ENCODE measurements at places on chromosomes 2 and 18.

DNA sequence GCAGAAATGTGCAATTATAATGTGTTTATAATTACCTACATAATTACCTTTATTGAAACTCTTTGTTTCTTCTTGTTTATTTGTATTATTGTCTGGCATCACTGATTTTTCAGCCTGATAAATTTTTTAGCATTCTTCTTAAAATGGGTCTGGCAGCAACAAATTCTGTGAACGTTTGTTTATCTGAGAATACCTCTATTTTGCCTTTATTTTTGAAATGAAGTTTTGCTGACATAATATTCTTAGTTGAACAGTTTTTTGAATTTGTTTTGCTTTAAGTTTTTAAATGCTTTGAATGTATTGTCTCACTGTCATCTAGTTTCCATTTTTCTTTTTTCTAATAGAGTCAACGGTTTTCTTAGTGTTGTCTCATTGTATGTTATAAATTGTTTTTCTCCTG lies 1152.0 kb upstream of the CDH2 start:
- DNase-seq = no peak

- DNase-seq = no peak
Measured at GRCh38 chr2:239468491-239469105, 67.8 kb upstream of the HDAC4 start.

DNA sequence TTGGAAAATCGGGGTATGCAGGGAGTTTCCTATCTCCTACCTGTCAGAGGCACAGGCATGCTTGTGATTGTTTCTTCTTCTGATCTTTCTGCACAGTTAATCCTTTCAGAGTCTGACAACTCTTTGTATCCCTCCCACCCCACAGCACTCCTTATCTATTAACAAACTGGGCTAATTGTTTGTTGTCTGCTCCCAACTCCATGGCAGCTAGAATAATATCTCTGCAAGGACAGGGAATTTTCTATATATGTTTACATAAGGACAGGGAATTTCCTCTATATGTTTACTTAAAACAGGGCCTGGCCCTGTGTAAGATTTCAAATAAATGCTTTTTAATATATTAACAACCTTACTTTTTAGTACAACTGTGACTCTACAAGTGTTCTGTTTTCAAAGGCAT lies 36.0 kb upstream of the VRK2 start:
- no peak for DNase-seq

DNA sequence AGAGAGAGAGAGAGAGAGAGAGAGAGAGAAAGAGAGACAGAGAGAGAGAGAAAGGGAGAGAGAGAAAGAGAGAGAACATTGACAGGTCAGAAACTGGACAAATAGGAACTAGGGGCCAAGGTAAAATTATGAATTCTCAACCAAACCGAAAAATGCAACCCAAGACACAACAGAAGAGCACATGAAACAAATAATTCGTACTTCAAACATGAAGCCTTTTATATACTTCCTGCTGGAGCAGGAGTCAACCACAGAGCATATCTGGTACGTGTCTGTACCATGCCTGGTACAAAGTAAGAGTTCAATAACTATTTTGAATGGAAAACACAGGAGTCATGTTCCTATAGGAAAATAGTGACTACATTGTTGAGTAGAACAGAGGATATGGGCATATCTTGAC lies 6.5 kb upstream of the VPS54 start:
- no peak for DNase-seq

- no peak for DNase-seq
Measured at GRCh38 chr2:216606551-216607276, 26.5 kb upstream of the IGFBP2 start.

DNA sequence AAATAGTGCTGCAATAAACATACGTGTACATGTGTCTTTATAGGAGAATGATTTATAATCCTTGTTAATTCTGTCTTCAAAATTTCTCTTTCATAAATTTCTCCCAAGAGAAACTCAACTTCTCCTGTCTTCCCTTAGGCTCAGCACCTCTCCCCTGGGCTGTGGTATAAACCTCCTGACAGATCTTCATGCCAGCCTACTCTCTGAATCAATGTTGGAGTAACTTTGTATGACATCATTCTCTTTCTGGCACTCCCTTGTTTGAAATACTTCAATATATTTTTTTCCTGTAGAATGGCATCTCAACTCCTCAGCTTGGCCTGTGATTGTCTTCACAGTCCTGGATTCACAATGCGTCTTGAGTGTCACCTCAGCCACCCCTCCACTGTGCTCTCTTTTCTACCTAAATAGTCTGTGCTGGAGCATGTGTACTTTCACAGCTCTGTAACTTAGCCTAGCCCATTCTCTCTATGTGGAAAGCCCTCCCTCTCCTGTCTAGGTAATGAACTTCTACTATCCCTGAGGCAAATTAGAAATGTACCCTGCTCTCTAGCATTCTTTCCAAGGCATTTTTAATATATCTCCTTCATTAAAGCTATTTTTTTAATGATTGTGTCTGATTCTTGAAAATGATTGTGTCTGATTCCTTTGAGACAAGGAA lies 649.9 kb upstream of the FANCL start:
- DNase-seq = no peak

DNA sequence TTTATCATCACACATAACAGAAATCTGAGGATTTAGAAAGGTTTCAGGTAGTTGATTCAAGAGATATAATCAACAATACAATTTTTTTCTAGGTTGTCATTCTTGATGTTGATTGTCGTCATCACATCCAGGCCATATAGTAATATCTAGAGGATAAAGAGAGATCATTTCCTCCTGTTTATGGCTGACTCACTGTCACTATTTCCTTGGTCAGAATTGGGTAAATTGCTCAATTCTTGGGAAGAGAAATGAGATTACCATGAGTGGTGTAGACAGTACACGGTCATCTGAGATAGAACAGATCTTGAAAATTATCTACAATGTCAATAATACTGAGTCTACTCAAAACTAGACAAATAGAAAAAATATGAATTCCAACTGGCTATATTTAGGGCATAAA lies 78.8 kb downstream of the ZNF804A start:
- no peak for DNase-seq

GRCh38 chr2:85589982-85590791 lies 5.4 kb upstream of the RNF181 start:
- peak; percentile 100 for DNase-seq

GRCh38 chr2:205367331-205367935 lies 314.9 kb upstream of the NRP2 start:
- DNase-seq = no peak

DNA sequence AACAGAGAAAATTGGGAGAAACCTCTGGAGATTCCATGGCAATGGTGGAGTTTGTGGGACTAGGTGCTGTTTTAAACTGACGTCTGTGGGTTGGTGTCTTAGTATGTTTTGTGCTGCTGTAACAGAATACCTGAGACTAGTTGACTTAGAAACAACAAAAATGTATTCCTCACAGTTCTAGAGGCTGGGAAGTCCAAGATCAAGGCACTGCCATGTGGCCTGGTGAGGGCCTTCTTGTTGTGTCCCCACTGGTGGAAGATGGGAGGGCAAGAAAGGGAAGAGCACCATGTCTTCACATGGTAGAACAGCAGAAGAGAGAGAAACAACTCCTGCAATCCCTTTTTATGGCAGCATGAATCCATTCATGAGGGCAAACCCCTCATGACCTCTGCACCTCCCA lies 6.8 kb upstream of the ZC3H6 start:
- DNase-seq = no peak

GRCh38 chr2:173555833-173556232 lies 201.2 kb downstream of the CDCA7 start:
- peak; percentile 39 for DNase-seq

DNA sequence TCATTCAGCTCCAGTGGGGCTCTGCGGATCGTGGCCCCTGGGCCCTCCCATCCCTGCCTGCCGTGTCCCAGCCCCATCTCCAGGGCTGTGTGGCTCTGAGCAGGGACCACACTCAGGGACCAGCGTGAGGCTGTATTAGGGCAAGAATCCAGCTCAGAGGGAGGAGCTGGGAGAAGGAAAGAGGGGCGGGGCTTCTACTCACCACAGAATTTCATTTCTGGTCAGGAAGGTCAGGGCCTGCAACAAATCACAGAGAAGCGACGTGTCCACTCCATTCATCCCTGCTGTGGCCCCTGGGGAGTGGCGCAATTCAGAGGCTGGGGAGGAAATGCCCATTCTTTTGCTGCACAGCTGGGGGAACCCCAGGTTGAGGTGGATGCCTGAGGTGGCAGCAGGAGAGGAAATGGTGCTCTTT lies 828 bp downstream of the CIB4 start:
- no peak for DNase-seq

GRCh38 chr18:3761266-3761665 lies 311.3 kb downstream of the TGIF1 start:
- DNase-seq = no peak

DNA sequence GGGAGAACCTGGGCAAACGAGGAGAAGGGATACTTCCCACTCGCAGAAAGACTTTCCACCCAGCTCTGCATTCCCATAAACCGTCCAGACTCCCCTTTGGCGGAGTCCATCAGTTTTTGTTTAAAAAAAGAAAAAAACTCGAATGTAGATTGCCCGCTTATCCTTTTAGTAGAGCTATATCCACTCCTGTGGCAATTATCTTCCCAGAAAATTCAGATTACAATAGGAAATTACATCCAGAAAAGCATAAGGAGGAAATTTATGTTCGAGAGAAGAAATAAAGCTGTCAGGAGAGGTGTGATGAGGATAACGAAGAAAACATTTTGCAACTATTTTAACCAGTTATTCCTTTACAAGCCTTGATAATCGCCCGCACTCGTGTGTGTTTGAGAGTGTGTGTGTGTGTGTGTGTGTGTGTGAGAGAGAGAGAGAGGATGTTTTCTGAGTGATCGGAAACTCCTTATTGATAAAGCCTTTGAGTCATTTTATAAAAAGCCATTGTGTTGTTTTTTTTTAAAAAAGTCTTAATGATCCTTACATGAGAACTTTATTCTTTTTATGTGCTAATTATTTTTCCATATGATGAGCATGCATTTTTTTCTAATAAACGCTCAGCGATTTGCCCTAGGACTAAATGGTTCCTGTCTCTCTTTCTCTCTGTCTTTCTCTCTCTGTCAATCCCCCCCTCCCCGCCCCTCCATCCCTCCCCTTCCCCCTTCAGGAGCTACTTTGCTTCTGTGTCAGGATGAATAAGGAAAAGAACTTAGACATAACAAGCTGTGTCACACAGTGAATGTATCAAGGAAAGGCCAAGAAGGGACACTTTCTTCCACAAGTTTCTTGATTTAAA lies 1.1 kb upstream of the PPP3R1 start:
- no peak for DNase-seq

DNA sequence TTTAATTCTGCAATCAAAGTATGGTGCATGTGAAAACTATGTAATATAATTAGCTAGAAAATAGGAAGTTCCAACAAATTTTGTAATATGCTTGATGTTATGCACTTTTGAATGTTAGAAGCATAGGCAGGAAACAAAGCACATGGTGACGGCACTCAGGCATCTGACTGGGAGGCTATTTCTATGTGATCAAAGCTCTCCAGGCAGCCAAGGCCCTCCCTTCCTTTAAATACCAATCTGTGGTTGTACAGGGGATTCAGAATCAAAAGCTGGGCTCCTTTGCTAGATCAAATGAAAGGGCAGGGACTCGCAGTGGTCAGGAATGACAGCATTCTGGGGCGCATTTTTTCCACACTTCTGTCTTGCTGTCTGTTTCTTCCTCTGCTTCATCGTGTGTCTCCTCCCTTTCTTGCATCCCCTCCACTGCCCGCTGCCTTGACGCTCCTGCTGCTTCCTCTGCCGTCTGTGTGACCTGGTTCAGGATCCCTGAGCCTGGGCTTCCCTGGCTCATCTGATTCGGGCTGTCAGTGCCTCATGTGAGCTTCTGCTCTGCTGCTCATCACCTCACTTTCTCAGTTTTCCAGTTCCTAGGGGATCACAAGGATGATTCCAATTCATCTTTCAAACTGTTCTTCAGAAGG lies 30.9 kb downstream of the TMEM182 start:
- DNase-seq = no peak

DNA sequence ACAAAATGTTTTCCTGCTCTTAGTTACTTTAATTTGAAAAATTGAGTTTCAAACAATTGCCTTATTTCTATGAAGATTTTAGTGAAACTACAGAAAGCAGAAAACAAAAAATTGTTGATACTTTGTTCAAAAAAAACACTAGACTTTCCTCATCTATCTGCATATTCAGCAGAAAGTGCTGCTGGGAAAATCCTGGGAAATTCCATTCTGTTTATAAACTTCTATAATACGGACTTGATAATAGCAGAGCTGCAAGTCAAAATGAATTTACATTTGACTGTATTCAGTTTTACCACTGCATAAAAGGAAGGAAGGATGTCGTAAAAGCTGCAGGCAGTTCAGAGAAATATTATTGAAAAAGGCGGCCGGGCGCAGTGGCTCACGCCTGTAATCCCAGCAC lies 24.9 kb upstream of the ERICH2 start:
- no peak for DNase-seq

- no peak for DNase-seq
Measured at GRCh38 chr2:80007777-80008503, 296.6 kb downstream of the LRRTM1 start.

DNA sequence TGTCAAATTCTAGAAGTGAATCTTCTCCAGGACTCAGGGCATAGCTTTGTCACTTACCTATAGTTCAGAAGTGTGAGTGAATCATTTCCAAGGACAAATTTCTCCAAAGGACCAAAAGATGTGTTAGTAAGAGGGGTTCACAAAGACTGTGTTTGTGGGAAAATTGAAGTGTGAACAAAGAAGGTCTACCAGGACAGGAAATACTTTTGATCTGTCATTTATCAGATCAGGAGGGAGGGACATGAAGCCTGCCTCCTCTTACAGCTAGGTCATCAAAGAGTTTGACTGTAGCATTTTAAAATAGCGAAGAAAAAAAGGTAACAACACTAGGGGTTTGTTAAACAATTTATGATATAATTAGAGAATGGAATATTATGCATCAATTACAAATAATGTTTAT lies 2.0 kb upstream of the CD28 start:
- DNase-seq = no peak

GRCh38 chr2:144559681-144560080 lies 39.8 kb upstream of the ZEB2 start:
- no peak for DNase-seq

DNA sequence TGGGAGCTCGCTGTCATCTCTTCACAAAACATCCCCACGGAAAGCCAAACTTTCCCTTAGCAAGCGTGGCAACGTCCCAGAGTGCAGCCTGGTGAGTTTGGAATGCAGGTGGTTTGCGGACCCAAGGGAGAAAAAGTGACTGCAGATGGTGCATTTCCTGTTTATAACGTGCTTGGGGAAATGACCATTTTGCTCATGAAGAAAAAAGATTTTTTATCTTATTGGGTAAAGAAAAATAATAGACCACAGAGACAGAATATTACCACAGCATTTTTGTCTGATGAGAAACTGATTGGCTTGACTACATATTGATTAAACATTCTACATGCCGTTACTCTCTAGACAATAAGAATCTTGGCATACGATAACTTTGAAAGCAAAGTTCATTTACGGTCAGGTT lies 136.5 kb downstream of the COPS8 start:
- DNase-seq = no peak

Measured in brain pericyte (primary cell).